ENCODE measurements at places on chromosomes 7 and 10.

- no peak for DNase-seq
Measured at GRCh38 chr10:89642193-89642592, 2.8 kb downstream of the PANK1 start.

- peak; percentile 74 for DNase-seq
Measured at GRCh38 chr7:129144095-129144833, at the start of gene TSPAN33. TSS of gene TSPAN33 (plus strand) at chr7:129144707. CDS start at chr7:129144981, 274 bp downstream.

- DNase-seq = no peak
Measured at GRCh38 chr7:68697796-68698280, 900.4 kb upstream of the AUTS2 start.

- DNase-seq = no peak
Measured at GRCh38 chr10:60290558-60290957, 99.1 kb downstream of the ANK3 start.

- no peak for DNase-seq
Measured at GRCh38 chr10:7297094-7297493, 113.7 kb downstream of the SFMBT2 start.

DNA sequence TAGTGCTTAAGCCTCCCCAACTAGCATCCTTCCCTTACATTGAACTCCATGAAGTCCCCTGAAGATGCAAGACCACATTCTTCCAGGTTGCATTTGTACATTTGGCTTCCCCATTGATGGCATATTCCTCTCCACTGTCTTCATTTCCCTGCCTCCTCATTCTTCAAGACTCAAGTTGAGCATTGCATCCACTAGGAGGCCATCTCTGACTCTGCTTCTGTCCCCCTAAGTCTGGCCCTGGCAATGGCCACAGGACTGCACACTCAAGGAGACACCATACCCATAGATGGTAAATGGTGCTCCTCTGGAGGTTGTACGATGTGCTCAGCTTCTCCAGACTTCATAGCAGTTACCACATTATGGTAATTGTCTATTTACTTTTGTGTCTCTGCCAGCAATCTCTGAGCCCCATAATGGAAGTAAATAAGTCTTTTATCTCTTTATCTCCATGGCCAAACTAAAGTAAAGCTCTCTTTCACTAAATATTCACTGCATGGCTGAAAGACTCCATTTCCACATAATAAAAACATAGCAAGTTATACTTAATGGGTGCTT, 112.6 kb downstream of the PTPRZ1 start:
- DNase-seq = no peak

GRCh38 chr10:87837445-87837844, 19.4 kb upstream of the ATAD1 start:
- DNase-seq = peak; percentile 62

- DNase-seq = no peak
Measured at GRCh38 chr10:85045046-85045445, 716.7 kb downstream of the CCSER2 start.

- no peak for DNase-seq
Measured at GRCh38 chr10:10294881-10295529, 722.7 kb upstream of the CELF2 start.

DNA sequence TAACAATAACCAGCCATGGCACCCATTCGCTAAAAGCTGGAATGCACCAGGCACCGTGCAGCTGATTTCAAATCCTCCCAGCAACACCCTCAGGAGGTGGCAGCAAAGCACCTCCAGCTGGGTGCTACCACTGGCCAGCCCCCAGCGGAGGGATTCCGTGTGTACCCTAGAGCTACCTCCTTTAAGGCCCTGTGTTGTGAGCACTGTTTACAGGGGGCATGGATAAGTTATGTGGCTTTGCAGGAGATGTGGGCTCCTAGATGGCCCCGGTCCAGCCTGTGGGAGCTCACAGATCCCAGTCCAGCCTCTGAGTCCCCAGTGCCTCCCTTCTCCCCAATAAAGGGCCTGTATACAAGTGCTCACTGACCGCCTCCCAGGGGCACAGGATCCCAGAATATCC, 27.1 kb downstream of the TNRC18 start:
- DNase-seq = peak; percentile 94

GRCh38 chr7:24169077-24169624, 114.8 kb upstream of the NPY start:
- DNase-seq = peak; percentile 16

DNA sequence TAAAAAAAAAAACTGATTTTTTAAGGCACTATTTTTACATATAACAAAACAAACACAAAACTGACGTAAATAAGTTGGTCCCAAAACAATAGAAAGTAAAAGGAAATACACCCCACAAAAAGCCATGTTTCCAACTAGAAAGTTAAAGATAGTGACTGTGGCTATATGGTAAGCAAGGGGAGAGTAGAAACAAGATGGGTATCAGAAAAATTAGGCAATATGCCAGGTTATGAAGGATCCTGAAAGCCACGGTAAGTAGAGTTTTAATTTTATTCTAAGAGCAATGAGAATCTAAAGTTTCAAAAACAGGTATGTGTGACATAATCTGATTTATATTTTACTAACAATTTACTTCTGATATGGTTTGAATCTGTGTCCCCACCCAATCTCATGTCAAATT, 61.5 kb downstream of the BRAF start:
- no peak for DNase-seq

DNA sequence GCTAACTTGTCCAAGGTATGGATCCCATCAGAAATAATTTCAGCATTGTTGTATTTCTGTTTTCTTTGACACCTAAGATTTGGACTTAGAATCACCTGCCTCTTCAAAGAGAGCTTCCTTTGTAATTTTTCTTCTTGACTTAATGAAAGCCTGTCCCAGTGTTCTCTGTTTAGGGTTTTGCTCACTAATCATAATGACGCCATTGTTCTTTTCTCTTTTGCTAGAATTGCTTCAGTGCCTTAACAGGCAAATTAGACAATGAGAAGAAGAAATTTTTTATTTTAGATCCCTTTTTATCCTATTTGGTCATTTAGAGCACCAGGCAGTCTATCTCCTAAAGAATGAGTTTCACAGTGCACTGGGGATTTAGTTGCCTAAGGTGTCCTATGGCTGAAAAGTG, 128.5 kb downstream of the SND1 start:
- no peak for DNase-seq

DNA sequence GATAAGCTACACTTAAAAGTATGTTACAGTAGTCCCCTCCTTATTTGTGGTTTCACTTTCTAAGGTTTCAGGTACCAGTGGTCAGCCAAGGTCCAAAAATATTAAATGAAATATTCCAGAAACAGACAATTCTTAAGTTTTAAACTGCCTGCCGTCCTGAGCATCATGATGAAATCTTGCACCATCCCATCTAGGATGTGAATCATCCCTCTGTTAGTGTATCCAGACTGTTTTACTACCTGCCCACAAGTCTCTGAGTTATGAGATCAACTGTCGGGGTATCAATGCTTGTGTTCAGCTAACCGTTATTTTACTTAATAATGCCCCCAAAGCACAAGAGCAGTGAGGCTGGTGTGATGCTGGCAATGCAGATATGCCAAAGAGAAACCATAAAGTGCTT, 11.4 kb downstream of the KDM7A start:
- peak; percentile 94 for DNase-seq

GRCh38 chr7:121307021-121307574, 21.7 kb upstream of the WNT16 start:
- no peak for DNase-seq

DNA sequence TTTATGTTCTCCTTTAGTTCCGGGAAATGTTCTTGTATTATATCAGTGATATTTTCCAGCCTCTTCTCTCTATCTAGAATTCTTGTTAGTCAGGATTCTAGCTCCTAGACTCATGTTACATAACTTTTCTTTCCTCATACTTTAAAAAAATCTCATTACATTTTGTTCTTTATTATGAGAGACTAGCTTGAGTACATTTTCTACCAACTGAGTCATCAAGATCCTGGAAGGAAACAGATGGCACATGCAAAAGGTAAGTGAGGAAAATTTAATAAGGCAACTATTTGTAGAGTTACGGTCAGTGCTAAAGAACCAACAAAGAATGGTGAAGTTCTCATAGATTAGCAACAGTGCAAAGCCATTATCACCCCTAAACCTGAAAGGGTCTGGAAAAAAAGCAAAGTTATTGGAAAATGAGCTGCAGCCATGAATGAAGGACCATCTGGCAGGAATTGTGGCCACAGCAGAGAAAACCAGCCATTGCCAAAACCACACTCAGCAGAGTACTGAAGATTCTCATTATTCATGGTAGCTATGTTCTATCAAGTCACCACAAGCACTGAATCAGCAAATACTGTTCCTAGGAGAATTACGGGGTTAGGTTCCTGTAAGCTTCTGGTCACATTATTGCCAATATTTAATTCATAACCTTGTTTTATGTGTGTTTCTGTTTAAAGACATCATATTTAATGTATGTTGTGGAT, 98.3 kb upstream of the C7orf33 start:
- no peak for DNase-seq

DNA sequence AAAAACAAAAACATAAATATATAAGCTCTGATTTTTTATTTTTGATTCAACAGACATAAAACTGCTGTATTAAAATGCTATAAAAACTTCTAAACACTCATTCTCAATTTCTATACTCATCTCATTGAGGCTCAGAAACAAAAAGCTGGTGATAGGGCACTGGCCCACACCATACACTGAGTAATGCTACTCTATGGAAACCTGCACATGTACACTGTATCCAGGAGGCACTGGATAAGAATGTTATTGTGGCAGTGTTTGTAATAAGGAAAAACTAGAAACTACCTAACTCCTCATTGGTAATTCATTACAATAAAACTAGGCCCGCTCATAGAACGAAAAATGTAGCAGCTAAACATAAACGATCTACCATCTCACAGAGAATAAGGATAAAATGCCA, 23.1 kb downstream of the ERLIN1 start:
- DNase-seq = no peak

DNA sequence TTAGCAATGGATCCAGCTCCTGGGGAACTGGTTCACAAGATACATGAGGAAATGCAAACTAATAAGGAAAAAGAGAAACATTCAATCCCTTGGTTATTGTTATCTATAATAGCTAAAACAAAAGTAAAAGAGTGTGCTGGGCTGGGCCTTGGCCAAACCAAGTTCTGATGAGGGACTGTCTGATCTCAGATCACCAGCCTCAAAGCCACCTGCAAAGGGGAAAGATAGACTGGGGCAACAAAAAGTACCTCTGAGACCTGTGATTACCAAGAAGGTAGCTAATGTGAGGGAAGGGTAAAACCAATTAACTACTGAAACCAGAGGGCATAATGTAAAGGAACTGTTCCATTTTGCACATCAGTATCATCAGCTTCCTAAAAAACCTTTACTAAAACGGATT, 51.2 kb downstream of the HTR7 start:
- DNase-seq = no peak

GRCh38 chr10:114520453-114520852, 116.2 kb upstream of the AFAP1L2 start:
- DNase-seq = peak; percentile 25

DNA sequence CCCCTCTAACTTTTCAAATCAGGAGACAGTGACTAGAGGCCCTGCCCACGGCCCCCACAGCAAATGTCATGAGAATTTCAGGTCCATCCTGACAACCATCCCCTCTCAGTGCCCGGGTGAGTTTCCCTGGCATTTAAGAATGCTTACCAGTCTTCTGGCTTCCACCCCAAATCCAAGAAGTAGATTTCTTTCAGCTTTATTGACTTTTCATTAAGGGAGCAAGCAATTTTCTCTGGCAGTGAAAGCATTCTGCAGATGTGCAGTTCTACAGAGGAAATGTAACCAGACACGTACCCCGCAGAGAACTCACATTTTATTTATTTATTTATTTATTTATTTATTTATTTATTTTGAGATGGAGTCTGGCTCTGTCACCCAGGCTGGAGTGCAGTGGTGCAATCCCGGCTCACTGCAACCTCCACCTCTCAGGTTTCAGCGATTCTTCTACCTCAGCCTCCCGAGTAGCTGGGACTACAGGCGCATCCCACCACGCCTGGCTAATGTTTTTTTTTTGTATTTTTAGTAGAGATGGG, 120.9 kb upstream of the KCTD7 start:
- no peak for DNase-seq

DNA sequence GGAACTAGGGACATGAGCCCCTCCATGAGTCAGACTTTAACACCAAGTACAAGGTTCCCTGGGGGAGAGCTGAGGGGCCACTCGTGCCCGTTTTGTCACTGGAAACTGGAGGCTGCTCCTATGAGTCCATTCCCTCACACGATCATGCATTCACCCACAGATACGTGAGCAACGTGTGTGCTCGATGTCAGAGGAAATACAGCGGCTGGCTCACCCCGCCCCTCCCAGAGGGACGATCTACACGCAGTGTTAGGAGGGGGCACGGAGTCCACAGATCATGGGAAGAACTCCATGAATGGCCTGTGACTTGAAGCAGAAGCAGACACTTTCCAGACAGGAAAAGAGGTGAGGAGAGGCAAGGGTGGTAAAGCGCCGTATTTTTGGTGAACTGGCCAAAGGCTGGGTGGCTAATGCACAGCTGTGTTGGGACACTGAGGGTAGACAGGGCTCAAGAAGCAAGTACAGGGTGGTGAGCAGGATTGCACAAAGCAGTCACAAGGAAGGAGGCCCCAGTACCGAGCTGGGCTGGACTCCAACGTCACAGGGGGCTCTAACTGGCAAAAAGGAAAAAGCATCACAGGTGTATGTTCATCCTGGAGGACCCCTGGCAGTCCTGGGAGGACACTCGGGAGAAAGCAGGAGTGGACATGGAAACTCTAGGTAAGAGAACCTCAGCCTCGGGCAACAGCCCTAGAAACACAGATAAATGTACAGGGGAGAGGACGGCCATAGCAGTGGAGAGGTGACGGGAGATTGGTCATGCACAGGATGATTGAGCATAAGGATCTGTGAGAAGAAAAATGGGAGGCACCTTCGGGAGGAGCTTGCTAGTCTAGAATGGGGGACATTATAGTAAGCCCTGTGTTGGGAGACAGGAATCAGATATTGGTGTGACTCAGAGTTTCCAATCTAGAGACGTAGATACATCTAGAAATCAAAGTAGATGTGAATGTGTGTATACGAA, 41.2 kb downstream of the TNS3 start:
- no peak for DNase-seq

GRCh38 chr7:105354383-105354782, 34.3 kb downstream of the SRPK2 start:
- DNase-seq = no peak

DNA sequence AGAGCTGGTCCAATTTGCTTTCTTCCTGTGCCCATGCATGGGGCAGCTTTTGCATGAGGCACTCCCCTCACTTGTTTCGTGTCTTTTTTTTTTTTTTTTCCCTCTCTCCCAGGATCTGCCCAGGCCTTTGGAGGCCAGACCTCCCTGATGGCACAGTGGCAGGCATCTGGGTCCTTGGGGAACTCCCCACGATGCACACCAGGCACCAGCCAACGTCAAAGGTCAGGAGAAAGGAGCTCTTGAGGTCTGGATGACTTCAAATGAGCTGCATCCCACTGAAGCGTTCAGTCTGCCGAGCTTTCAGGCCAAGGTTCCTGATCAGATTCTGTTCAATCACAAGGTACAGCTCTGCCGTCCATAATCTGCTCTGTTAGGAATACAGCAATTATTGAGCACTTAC, 97.2 kb upstream of the CARD11 start:
- DNase-seq = no peak

GRCh38 chr7:118350260-118350659, 125.8 kb downstream of the ANKRD7 start:
- DNase-seq = peak; percentile 24

Data from NB4 (cell line).